ENCODE measurements at places on chromosomes 2 and 18. TPM values are rescaled to one million over a fixed set of nuclear protein-coding genes. Genes with fewer than 3 reads are reported as not detected.

DSG4 gene
- not detected for total RNA-seq

PSTPIP2 gene
- total RNA-seq: 5.7 TPM

SCYGR6 gene
- total RNA-seq: not detected

CD8B gene
- not detected for total RNA-seq

C2orf92 gene
- 1.5 TPM for total RNA-seq

GCG gene
- 0.14 TPM for total RNA-seq

GATA6 gene
- total RNA-seq: 28.6 TPM

CROCC2 gene
- total RNA-seq: 0.14 TPM

HNMT gene
- 84.5 TPM for total RNA-seq

FBXO11 gene
- 44.8 TPM for total RNA-seq

CRYGC gene
- total RNA-seq: not detected

DLGAP1 gene
- total RNA-seq: 0.14 TPM

MAPK4 gene
- not detected for total RNA-seq

MATN3 gene
- 1.5 TPM for total RNA-seq

C2orf78 gene
- total RNA-seq: not detected

SRD5A2 gene
- total RNA-seq: not detected

DYNAP gene
- not detected for total RNA-seq
